Hematopoietic multipotent progenitor cell treated with erythropoietin and hydrocortisone succinate and interleukin-3 and kit ligand, for 4 days (in vitro differentiated cells): ENCODE measurements at places on chromosomes 7 and 10.

- peak; percentile 83 for DNase-seq
Observed at GRCh38 chr10:103125323-103126267, 67.5 kb downstream of the NT5C2 start.

GRCh38 chr7:142485617-142486226 lies 227.9 kb upstream of the PRSS58 start:
- DNase-seq: peak; percentile 64

GRCh38 chr7:1024331-1024841 lies 20.0 kb upstream of the GPR146 start:
- DNase-seq: peak; percentile 60

GRCh38 chr7:25643286-25643685 lies 415.0 kb upstream of the NPVF start:
- DNase-seq: no peak

DNA sequence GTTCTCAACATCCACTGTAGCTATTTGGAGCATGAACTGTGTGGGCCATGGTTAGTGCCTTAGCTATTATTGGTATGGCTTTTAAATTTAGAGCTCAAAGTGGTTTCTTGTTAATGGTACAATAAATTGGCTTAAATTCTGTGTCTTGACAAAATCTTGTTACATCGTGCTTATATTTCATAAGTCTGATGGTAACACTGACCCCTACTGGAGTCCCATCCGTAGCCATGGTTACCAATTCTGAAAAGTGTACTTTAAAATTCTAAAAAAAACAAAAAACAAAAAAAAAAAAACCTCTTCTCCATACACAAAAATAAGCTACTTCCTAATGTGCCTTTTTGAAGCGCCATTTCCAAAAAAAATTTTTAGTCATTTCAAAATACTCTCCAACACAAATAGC lies 6.4 kb upstream of the RPP30 start:
- peak; percentile 68 for DNase-seq

- no peak for DNase-seq
Observed at GRCh38 chr10:130038611-130039109, 72.0 kb downstream of the C10orf143 start.

- DNase-seq: no peak
Observed at GRCh38 chr7:79781716-79782115, 328.2 kb upstream of the MAGI2 start.

DNA sequence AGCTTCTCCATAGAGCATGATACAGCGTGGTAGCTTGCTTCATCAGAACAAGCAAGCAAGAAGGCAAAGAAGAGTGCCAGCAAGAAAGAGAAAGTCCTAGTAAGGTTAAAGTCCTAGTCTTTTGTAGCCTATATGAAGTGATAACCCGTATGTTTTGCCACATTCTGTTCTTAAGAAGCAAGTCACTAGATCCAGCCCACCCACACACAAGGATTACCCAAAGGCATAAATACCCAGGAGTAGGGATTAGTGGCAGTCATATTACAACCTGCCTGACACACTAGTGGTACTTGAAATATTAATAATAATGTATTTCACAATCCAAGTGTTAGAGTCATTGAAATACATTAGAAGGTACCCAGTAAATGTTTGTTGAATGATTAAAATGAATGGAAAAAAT lies 285.5 kb downstream of the HPSE2 start:
- DNase-seq: no peak

- DNase-seq: no peak
Observed at GRCh38 chr7:150357771-150358427, 10.7 kb upstream of the REPIN1 start.

DNA sequence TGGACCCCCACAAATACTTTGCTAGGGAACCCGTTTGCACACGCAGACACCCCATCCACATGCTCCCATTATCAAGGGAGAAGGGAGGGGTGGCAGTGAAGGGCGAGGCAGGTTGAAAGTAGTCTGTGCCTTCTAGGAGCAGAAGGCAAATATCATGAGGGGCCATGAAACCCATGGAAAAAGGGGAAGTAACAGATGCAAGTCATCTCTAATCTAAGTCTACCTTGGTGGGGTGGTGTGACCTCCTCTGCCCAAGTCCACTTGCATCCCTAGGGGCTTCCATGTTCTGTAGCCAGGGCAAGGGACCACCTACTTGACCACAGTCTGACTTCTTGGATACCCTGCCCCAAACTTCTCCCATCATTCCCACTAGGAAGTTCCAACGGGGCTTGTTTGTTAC lies 5.5 kb downstream of the GIMAP6 start:
- DNase-seq: peak; percentile 59

GRCh38 chr7:35463176-35463700 lies 209.3 kb upstream of the TBX20 start:
- no peak for DNase-seq

DNA sequence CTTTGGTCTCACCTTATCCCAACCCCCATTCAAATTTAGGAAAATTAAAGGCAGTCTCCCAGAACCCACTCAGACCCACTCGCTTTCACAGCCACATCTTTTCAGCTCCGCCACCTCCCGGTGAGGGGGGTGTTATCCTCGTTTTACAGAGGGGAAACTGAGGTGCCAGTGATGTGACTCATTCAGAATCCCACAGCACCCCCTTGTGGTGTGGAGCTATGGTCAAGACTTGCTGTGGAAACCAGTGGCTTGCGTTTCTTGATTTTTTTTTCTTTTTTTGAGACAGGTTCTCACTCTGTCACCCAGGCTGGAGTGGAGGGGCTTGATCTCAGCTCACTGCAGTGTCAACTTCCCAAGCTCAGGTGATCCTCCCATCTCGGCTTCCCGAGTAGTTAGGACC lies 27.6 kb downstream of the SLC35G1 start:
- peak; percentile 51 for DNase-seq

DNA sequence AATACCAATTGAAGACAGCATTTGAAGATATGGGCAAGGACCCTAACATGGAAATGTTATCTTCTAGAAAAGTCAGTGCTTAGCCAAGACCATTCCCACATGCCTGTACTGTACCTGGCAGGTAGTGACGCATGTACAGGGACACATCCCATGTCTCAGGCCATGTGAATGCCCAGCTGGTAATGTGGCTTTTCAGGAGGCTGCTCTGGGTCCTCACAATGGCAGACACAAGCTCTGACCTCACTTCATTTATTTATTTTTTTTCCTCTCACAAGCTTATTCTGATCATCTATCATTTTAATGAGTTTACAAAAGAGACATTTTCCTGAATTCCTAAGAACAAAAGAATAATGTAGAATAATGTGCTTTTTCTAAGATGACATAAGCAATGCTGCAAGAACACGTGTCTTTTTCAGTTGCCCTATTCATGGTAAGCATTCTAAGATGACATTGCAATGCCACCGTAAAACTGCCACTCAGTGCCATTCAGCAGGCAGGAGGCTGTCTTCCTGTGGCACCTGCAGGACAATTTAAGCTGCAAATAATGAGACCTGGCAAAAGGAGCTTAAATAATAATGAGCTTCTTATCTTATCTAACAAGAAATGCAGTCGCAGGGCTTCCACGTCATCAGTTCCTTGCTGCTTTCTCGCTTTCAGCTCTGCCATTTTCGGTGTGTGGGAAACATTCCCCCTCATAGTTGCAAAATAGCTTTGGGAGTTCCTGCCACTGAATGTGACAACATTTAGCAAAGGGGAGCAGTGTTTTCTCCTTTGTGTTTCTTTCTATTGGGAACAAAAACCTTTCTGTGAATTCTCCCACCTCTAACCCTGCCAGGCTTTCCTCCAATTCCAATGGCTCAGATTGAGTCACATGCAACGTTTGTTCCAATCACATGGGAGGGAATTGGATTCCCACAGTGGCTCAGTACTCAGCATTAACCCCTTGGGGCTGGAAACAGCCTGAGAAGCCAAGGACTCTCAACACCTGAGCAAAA lies 113.0 kb downstream of the SEC23IP start:
- no peak for DNase-seq

DNA sequence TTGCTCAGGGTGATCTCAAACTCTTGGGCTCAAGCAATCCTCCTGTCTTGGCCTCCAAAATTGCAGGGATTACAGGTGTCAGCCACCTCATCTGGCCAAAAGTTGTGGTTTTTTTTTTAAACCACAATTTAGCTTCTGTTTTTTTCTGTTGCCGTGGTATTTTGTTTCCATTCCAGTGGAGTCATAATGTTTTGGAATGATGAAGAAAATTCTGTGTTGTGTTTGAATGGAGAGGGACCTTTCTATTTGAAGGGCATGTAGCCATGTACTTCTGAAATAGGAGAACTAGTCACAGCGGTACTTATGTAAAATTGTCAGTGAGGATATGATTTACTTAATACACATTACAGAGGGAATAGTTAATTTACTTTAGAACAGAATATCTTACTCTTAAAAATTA lies 201.3 kb downstream of the ARL4A start:
- peak; percentile 4 for DNase-seq

DNA sequence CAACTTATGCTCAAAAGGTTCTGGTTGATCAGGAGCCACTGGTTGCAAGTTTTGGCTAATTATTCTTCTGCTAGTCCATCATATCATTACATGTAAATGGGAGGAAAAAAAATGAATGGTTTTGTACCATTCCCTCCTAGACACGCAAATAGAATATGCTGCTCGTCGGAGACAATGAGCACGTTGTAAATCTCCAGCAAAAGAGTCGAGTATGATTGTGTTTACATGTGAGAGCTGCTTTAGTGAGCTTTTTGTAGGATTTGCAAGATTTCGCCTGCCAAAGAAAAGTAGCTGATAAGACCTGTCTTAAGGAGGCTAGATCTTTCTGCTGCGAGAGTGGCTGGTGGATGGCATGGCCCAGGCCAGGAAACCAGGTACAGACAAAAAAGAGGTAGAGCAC lies 109.0 kb downstream of the ZMYND11 start:
- no peak for DNase-seq

- DNase-seq: no peak
Observed at GRCh38 chr7:45711161-45711490, 137.0 kb downstream of the ADCY1 start.

GRCh38 chr7:115747174-115747573 lies 283.4 kb downstream of the TFEC start:
- no peak for DNase-seq

GRCh38 chr7:133950855-133951254 lies 176.3 kb upstream of the LRGUK start:
- no peak for DNase-seq

DNA sequence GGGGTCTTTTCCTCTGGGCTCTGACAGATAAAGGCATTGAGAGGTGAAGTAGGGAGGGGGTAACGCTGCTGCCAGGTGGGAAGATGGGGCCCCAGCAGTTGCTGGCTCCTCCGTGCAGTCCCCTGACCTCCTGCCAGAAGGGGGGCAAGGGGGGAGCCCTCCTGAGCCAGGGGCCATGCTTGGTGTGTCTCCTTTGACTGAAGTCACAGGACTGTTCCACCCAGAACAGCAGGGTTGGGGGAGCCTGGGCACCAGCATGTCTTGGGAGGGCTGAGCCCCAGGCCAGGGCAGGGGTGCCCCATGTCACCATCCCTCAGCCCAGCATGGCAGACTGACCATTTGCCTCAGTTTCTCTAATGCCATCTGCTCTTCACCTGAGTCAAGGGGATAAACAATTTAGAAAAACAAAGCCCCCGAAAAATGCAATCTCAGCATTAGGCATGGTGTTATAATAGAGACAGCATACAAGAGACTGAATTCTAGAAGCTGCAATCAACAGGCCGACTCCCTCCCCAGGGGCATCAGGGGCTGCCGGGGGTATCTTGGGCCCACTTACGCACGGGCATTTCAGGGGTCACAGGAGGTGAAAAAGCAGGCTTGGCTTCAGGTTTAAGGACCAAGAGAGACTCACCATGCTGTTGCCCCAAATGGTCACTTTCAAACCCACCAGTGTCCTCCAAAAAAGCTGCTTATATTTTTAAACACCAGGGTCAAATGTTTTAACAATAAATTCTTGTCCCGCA lies 108.6 kb upstream of the GPR26 start:
- DNase-seq: no peak
